CD4-positive, CD25-positive, alpha-beta regulatory T cell (primary cell): ENCODE measurements at places on chromosomes 13 and 19. TPM values are rescaled to one million over a fixed set of nuclear protein-coding genes. Genes with fewer than 3 reads are reported as not detected.

DNA sequence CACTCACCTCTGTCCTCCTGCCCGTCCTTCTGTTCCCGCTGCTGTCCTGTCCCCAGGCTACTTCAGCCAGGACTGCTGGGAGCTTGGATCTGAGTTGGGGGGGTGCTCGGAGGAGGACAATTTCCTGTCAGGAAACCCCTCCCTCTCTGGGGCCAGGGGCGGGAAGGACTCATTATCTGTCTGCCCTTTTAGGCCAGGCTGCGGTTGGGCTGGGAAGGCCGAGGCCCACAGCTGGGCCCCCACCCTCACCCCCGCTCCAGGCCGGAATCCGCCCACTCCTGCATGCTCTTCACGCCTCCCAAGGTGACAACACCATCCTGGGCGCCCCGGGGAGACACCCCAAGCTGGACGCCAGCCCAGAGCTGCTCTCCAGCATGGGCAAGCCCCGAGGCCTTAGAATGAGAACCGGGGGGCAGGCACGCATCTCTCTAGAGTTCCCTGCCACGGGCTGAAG is at the start of gene EXOC3L2:
EXOC3L2 (minus strand) TSS at position 74 of the 454 bp plus-strand sequence. CDS start 6,362 bp downstream, outside the sequence.
- H3K4me3 ChIP-seq = no peak within 1 kb of the TSS
- H3K27me3 ChIP-seq = peaks cover 2% of the 10 kb centered on the region
- no peak for DNase-seq
- no peaks in the 10 kb centered on the region for H3K36me3 ChIP-seq

Gene MEDAG
- not detected for total RNA-seq

DNA sequence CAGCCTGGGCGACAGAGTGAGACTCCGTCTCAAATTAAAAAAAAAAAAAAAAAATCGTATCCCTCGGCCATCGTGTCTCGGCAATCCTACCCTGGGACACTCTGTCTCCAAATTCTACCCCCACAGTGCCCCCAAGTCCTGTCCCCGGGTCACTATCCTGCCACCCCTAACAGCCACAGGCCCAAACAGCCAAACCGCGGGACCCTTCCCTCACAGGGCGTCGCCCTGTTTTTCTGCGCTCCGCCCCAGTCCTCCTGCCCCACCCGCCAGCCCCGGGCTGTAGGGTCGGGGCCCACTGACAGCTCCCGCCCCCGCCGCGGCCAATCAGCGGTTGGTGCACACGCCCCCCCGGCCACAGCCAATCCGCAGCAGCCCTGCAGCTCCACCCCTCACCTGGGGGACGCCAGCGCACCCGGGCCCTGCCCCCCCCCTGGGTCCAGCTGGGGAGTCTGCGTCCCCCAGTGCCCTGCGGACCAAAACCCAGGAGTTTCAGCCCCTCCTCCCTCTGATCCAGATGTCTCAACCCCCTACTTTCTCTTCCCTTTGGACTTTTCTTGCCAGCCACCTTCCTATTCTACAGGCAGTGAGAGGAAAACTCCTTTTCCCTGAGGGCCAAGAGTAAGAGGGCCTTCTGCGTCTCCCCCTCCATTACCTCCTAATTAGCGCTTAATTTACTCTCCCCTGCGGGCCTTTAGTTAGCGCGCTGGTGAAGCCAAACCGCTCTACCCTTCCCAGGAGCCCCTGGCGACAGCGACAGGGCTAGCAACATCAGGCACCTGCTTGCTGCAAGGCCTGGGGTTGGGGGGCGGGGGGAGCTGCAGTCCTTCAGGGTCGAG is 1.5 kb upstream of the BCAT2 start:
- peak; percentile 35 for DNase-seq

Gene CGB8
- total RNA-seq = not detected

Gene TMEM221
- not detected for total RNA-seq

Gene SIGLEC10
- total RNA-seq = 0.25 TPM

Gene PRRG2
- total RNA-seq = 0.84 TPM
